B cell (primary cell): ENCODE measurements at places on chromosomes 2 and 18. TPM values are rescaled to one million over a fixed set of nuclear protein-coding genes. Genes with fewer than 3 reads are reported as not detected.
A peak's percentile ranks its signal among the peaks of the same experiment; 100 is the strongest.

- H3K27me3 ChIP-seq = no peaks in the 10 kb centered on the region
- no peaks in the 10 kb centered on the region for H3K36me3 ChIP-seq
- H3K27ac ChIP-seq = peak overlapping the region; percentile 4
- no peak for DNase-seq
- no peak overlapping the region for H3K4me3 ChIP-seq
Observed at GRCh38 chr18:12861637-12862036, 22.4 kb downstream of the PTPN2 start.

- H3K4me1 ChIP-seq = no peaks in the 10 kb centered on the region
- H3K27me3 ChIP-seq = no peaks in the 10 kb centered on the region
- DNase-seq = no peak
- H3K36me3 ChIP-seq = no peaks in the 10 kb centered on the region
Observed at GRCh38 chr2:170467568-170468422, 247.3 kb upstream of the SP5 start.

GRCh38 chr18:52175406-52175805 lies 164.6 kb upstream of the DCC start:
- H3K4me3 ChIP-seq = no peak overlapping the region
- no peaks in the 10 kb centered on the region for H3K27me3 ChIP-seq
- H3K36me3 ChIP-seq = no peaks in the 10 kb centered on the region
- no peaks in the 10 kb centered on the region for H3K4me1 ChIP-seq
- DNase-seq = no peak

DNA sequence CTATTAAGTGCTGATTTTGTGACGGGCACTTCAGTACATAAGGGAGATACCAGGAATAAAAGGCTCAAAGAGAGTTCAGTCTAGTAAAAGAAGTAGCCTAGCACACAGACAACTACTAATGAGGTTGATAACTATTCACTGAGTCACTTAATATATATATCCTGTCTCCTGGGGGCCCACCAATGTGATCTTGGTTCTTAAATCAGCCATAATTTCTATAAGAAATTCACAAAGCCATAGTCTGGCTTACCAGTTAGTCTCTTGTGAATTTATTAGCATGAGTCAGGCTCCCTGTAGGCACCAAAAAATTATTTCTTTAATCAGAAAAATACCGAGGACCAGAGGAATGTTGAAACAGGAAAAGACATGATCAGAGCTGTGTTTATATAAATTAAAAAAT lies 10.4 kb downstream of the KCNE4 start:
- H3K27ac ChIP-seq = no peak overlapping the region
- no peaks in the 10 kb centered on the region for H3K4me1 ChIP-seq
- DNase-seq = no peak
- H3K27me3 ChIP-seq = peaks cover 2% of the 10 kb centered on the region

DNA sequence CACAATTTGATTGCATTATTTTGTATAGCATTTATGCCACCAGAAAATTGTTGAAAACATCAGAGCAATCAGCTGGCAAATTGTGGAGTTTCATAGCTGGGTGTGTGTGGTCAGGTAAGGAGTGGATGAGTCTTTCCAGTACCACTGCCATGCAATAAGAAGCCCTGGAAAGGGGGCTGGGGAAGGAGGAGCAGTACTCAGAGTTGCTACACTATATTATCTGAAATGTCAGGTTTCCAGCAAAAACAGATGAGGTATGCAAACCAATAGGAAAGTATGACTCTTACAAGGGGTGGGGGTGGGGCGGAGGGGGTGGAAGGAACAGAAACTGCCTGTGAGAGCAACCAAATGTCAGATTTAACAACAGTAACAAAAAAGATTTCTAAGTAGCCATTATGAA lies 112.2 kb downstream of the SOS1 start:
- DNase-seq = no peak
- H3K27me3 ChIP-seq = no peaks in the 10 kb centered on the region
- no peak overlapping the region for H3K4me3 ChIP-seq
- peaks cover 52% of the 10 kb centered on the region for H3K36me3 ChIP-seq

GRCh38 chr2:70357684-70358071 lies 55.8 kb upstream of the FAM136A start:
- no peaks in the 10 kb centered on the region for H3K4me1 ChIP-seq
- H3K4me3 ChIP-seq = no peak overlapping the region
- H3K27ac ChIP-seq = no peak overlapping the region
- H3K36me3 ChIP-seq = no peaks in the 10 kb centered on the region

GRCh38 chr2:62202729-62203128 lies 6.8 kb downstream of the B3GNT2 start:
- no peaks in the 10 kb centered on the region for H3K36me3 ChIP-seq
- H3K4me1 ChIP-seq = peaks cover 59% of the 10 kb centered on the region
- H3K4me3 ChIP-seq = no peak overlapping the region
- DNase-seq = no peak
- H3K27ac ChIP-seq = no peak overlapping the region

DNA sequence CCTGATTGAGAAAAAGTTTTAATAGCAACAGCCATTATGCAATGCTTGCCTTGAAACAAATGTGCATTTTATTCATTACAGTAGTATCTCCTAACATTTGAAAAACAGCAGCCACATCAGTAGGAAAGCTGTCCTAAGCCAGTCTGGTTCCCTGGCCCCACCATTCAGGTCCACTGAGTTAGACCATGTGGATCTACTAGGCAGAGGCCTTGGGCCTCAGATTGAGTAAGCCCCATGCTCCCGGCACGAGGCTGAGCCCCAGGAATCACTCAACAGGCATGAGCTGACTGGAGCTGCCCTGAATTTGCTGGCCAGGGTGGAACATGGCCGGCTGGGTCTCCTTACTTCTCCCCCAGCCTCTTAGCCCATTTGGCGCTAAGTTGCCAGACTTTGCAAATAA lies 103.4 kb downstream of the ZFP36L2 start:
- peaks cover 34% of the 10 kb centered on the region for H3K4me1 ChIP-seq
- DNase-seq = no peak
- no peak overlapping the region for H3K4me3 ChIP-seq
- peaks cover 2% of the 10 kb centered on the region for H3K27me3 ChIP-seq

- no peaks in the 10 kb centered on the region for H3K4me1 ChIP-seq
- no peak overlapping the region for H3K27ac ChIP-seq
- no peaks in the 10 kb centered on the region for H3K36me3 ChIP-seq
Observed at GRCh38 chr2:60945341-60945740, 64.0 kb downstream of the REL start.

- H3K27ac ChIP-seq = no peak overlapping the region
- peaks cover 5% of the 10 kb centered on the region for H3K27me3 ChIP-seq
- H3K4me1 ChIP-seq = no peaks in the 10 kb centered on the region
- H3K36me3 ChIP-seq = no peaks in the 10 kb centered on the region
Observed at GRCh38 chr2:101420623-101421022, 33.3 kb upstream of the CREG2 start.

DNA sequence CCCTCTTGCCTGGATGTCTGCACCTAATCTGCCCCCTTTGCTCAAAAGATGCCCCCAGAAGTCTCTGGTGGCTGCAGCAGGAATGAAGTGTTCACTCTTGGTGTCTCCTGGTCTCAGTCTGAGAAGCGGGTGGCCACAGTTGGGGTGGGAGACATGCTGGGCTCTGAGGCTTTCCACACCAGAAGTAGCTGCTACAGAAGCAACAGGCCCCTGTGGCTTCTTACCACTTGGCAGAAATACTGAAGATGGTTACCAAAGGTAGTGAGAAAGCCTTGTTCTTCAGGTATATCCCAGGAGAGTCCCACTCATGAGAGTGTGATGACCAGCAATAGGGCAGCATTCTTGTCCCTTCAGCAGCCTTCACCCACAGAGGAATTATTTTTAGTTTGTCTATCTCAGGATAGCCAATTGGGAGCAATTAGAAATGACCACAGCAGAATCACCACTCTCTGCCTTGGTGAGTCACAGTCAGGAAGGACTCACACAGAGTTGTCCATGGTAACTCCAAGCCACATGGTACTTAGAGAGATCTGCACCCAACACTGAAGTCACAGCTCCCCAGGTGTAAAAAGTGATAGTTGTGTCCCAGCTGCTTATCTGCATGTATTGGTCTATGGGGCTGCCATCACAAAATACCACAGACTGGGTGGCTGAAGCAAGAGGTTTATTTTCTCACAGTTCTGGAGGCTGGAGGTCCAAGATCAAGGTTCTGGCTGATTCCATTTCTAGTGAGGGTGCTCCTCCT lies 169.8 kb upstream of the ID2 start:
- peaks cover 17% of the 10 kb centered on the region for H3K4me1 ChIP-seq
- H3K27ac ChIP-seq = no peak overlapping the region
- no peak overlapping the region for H3K4me3 ChIP-seq
- peaks cover 19% of the 10 kb centered on the region for H3K27me3 ChIP-seq

GRCh38 chr2:210863283-210863682 lies 306.9 kb downstream of the CPS1 start:
- H3K27ac ChIP-seq = no peak overlapping the region
- no peaks in the 10 kb centered on the region for H3K36me3 ChIP-seq
- H3K4me3 ChIP-seq = no peak overlapping the region
- DNase-seq = no peak

DNA sequence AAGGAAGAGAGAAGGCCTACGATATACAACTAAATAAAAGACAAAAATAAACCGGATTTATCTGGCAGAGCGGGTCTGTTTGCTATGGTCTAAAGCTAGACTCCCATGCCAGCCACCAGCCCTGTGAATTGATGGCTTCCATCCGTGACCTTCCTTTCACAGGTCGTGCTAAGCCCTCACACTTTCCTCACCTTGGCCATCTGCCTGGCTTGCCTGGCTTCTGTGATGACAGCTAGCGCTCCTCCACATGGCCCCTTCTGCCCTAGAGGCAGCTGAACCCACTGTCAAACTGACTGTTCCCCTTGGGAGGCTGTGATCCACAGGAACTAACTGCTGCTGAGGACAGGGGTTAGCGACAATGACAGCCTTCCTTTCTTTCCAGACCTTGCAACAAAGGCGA lies 32.5 kb downstream of the GAREM1 start:
- no peaks in the 10 kb centered on the region for H3K27me3 ChIP-seq
- H3K4me3 ChIP-seq = no peak overlapping the region
- DNase-seq = no peak
- H3K27ac ChIP-seq = no peak overlapping the region
- H3K4me1 ChIP-seq = no peaks in the 10 kb centered on the region

The ERFE gene
- total RNA-seq = 0.17 and 0.19 TPM in 2 replicates

The ZFP36L2 gene
- 455 and 482 TPM in 2 replicates for total RNA-seq

The SERPINB4 gene
- not detected in 2 replicates for total RNA-seq
